ENCODE measurements at places on chromosomes 2 and 18. TPM values are rescaled to one million over a fixed set of nuclear protein-coding genes. Genes with fewer than 3 reads are reported as not detected.

DNA sequence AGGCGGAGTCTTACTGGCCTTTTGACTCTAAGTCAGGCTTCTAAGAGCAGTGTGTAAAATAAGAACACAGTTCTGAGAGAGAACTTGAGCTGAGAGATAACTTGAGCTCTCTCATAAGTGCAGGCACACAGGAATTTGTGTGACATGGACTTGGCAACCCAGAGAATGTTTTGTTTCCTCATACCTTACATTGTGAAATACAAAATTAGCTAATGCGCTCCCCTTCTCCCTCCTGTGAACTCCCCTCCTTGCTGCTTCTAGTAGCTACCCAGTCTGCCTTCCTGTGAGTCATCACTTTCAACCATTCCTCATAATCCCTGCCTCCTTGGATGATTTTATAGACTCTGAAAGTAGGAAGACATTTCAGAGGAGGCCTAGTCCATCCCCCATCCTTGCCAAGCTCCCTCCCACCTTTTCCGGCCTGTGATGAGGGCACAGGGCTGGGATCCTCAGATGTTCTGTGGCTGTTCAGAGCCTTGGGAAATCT, 22.6 kb downstream of the FER1L5 start:
- peak; percentile 96 for DNase-seq

- no peak for DNase-seq
These were observed 33.8 kb downstream of the HS1BP3 start for GRCh38 chr2:20617081-20617575.

- no peak for DNase-seq
These were observed 1073.4 kb upstream of the ZEB2 start for GRCh38 chr2:145593280-145593679.

DNA sequence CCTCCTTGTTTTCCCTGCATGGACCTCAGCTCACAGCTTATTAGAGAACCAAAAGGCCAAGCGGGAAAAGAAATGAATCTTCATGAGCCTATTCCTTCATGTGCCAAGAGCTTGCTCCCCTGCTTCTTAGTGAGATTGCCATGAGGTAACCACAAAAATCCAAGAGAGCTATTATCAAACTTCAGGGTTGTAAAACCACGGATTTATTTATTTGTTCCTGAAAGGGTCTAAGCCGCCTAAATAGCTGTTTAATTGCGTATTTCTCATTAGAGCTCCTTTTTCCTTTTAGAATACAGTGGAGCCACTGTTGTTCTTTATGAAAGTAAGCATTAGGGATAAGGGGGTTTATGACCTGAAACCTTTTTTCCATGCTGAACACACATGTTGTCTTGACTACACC, 58.0 kb downstream of the SRD5A2 start:
- no peak for DNase-seq

DNA sequence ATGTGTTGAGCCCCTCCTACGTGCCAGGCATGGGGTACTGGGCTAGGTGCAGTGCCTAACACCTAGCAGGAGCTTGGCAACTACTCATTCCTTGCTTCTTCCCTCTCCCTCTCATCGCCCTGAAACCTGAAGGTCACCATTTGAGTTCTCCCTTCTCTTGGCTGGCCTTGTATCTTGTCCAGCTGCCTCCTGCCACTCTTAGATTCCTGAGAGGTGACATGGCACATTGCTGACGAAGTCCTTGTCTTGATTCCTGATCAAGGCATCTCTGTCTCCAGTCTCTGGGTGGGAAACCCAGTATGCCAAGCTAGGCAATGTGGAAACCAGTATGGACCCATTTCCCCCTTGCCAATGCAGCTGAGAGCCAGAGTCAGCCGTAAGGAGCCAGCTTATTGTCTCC, 9.0 kb upstream of the EFR3B start:
- DNase-seq, result no peak

- DNase-seq, result peak; percentile 15
These were observed 96.1 kb downstream of the IRS1 start for GRCh38 chr2:226703514-226703913.

DNA sequence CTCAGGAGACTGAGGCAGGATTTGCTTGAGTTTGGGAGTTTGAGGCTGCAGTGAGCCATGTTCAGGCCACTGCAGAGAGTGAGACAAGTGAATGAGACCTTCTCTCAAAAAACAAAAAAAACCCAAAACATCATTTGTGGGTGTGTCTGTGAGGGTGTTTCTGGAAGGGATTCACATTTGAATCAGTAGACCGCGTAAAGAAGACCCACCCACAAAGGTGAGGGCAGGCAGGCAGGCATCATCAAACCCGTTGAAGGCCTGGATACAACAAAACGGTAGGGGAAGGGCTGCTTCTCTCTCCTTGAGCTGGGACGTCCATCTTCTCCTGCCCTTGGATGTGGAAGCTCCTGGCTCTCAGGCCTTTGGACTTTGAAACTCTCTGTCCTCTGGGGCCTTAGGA, 25.4 kb downstream of the CDKL4 start:
- DNase-seq, result no peak

- DNase-seq, result no peak
These were observed 43.4 kb upstream of the SEC11C start for GRCh38 chr18:59096098-59096789.

GRCh38 chr18:47036298-47036874, 965 bp upstream of the ELOA2 start:
- peak; percentile 60 for DNase-seq

The DAPL1 gene
- total RNA-seq, result not detected

The PNPT1 gene
- 31.5 TPM for total RNA-seq

The ADD2 gene
- not detected for total RNA-seq
